ENCODE measurements at places on chromosomes 3 and 15.

DNA sequence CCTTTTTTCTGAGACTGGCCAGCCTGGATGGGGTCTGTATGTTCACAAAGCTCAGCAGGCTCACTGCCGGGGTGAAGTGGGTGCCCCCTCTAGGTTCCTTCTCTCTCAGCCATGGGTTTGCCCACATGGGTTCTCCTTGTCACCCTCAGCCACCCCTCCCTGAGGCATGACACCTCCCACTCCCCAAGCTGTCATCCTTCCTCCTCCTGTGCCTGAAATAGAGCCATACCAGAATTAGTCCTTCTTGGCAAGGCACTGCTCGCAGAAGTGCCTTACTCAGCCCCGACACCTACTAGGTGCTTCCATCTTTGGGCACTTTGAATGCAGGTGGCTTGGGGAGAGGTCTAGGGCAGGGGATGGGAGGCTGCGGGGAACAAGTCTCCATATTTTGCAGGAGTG, 62.9 kb upstream of the SEC13 start:
- no peak for DNase-seq

DNA sequence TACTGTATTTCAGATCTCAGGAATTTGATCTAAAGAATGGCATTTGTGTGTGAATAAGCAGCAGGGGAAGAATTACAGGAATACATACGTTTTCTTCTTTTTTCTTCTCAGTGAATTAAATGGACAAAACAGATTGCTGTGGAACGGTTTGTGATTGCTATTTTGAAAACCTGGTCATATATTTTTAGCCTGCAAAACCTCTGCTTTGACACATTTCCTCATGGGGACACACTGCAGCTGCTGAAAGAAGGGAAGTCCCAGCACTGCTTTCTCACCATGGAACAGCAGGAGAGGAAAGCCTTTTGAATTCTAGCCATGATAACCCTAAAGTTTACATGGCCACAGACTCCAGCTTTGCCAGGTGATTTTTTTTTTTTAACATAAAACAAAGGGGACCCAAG, 315.0 kb downstream of the OXSM start:
- peak; percentile 12 for DNase-seq

DNA sequence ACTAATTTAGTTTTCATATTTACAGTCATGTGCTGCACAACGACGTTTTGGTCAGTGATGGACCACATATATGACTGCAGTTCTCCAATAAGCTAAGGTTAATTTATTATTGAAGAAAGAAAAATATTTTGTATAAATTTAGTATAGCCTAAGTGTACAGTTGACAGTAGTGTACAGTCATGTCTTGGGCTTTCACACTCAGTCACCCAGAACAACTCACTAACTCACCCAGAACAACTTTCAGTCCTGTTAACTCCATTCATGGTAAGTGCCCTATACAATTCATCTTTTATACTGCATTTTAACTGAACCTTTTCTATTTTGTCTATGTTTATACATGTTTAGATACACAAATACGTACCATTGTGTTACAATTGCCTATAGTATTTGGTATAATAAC, 3.8 kb upstream of the GABRR3 start:
- DNase-seq = no peak

DNA sequence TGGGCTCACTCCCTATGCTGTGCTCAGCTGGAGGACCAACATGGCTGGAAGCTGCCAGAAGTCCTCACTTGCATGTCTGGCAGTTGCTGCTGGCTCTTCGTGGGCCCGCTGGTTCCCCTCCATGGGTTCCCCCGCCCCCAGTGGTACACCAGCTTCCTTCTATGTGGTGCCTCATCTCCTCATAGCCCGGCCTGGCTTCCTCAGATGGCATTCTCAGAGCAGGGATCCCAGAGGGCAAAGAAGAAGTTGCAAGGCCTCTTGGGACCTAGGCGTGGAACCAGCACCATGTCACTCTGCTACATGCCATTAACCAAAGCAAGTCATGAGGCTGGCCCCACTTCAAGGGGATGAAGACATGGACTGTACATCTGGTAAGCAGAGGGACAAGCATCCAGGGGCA, 2.9 kb upstream of the CFAP92 start:
- no peak for DNase-seq

- no peak for DNase-seq
Measured at GRCh38 chr3:53216723-53217122, 39.1 kb downstream of the TKT start.

GRCh38 chr3:109806929-109807328, 469.6 kb upstream of the DPPA4 start:
- DNase-seq = no peak

DNA sequence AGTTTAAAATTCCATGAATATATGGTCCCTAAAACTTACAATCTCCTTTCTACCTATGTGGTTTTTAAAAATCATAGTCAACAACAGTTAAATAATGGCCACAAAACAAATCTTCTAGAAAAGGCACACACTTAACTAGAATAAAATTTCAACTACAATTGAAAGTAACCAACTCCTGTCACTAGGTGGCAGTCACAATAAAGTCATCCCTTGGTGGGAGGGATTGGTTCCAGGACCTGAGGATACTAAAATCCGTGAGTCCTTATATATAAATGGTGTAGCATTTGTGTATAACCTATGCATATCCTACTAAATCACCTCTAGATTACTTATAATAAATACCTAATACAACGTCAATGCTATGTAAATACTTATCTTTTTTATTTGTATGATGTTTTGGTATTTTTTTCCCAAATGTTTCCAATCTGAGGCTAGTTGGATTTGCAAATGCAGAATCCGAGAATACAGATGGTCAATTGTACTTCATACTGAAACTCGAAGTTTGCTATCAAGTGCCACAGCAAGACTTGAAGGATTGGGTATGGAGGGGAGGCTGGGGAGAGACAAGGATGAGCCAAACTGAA, 172.6 kb downstream of the FMN1 start:
- no peak for DNase-seq

DNA sequence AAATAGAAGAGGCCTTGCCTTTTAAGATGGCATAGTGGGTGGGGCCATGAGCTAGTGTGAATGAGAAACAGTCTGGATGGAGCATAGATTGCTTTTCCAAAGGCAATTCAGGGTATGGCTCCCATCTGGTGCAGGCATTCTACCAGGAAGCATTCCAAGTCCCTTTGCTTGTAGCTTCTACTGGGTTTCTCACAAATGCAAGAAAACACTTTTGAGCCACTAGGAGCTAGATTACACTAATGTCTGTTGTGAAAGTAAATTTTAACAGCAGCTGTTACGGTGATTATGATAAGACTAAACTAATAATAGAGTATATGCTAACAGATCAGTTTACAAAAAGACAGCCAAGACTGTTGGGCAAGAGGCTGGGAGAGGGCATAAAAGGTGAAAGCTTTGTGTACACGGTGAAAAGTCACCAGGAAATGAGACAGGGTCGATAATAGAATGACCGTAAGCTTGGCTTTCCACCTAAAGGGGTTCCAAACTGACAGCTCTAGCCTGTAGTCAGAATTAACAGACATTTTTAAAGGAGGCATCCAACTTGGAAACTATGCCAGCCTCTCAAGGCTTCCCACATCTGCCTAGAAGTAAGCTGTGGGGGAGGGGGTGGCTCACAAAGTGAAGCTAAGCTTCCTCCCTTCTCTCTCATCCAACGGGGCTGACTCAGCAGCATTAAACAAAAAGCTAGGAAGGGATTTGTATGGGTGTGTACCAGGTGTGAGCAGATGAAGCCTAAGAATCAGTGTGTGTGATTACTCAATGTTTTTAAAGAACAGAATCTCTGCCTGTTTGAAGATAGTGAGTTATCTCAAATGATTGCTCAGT, 61.1 kb upstream of the GPD1L start:
- no peak for DNase-seq

DNA sequence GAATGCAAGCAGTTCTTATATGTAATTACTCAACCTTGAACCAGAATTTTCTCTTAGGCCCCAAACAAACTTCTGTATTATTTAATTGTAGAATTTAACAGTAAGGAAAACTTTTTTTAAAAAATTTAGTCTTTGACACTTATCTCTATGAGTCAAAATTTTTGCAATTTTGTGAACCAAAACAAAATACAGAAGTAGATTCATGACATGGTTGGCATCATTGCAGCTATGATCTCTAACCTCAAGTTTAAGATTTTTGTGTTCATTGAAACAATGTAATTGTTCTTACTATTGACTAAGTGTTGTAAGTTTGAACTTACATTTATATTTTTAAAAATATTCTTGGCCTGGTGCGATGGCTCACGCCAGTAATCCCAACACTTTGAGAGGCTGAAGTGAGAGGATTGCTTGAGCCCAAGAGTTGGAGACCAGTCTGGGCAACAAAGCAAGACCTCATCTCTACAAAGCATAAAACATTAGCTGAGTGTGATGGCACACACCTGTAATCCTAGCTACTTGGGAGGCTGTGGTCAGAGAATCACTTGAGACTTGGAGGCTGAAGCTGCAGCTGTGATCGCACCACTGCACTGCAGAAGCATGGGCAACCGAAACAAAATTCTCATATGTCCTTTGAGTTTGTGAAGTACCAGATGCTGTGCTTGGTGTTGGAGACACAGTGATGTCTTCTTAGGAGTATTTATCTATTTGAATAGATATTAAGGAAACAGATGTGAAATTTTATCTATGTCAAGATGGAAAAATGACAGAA, 39.7 kb downstream of the STT3B start:
- no peak for DNase-seq

DNA sequence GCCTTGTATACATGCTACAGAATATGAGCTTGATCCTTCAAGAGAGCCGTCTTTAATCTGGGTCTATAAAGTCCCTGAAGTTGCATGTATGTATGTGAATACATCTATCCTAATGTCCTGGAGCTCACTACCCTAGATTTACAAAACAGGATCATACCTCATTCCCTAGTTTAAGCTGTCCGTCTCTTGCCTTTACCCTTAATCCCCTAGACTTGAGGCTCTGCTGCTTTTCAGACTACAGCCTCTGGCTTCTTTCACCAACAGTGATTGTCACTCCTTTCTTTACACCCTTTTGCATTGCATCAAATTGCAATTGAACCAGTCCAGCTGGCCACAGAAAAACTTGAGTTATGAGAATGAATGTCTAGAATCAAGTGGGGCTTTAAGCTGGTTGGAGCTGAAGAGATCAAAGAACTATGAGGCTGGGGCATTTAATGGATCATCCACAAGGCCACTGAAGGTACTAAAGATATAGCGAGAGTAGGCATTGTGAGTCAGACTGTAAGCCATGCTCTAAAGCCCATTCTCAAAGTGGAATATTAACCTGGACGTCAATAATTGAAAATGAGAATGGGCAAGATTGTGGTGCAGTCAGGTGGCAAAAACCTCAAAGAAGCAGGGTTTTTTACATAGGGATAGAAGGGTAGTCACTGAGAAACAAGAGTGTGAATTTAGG, 12.3 kb upstream of the PLD1 start:
- DNase-seq = no peak

GRCh38 chr3:31423482-31423881, 109.2 kb upstream of the STT3B start:
- no peak for DNase-seq

DNA sequence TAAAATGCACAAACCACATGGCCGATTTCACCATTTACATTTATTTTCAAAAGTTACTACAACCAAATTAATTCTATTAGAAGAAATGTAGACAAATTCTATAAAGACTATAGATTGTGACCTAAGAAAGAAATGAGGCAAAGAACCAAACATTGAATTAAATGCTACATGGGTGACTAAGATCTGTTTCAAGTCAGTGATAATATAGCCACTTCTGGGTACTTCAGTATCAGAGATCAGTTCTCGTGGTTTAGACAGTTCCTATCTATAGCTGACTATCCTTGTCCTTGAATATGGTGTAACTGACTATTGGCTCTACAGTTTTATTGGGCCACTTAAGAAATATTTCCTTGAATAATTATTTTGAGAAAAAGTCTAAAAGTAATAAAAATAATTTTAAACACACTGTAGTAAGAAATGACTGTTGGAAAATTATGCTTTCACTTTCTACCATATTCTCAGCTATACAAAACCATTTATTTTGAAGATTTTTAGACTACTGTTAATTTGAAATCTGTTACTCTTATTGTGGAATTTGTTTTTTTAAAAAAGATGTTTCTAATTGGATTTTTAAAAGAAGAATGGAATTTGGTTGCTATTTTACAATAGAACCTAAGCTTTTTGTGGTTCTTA, 14.1 kb downstream of the KCNMB3 start:
- no peak for DNase-seq

- no peak for DNase-seq
Measured at GRCh38 chr3:166526881-166527280, 689.7 kb upstream of the BCHE start.

GRCh38 chr3:82067420-82067819, 306.0 kb upstream of the GBE1 start:
- DNase-seq = no peak

GRCh38 chr3:13479332-13479581, 849 bp upstream of the HDAC11 start:
- DNase-seq = no peak

DNA sequence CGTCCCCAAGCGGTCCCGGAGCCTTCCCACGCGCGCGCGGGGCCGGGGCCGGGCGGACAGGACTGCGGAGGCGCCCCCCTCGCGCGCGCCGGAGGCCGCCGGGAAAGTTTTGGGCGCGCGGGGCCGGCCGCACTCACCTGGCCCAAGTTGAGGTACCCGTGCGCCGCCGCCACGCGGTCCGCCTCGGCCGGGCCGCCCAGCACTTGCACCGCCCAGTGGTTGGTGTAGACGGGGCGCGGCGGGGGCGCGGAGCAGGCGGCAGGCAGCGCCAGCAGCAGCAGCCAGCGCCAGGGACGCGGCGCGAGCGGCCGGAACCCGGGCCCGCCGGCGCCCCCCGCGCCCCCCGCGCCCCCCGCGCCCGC, 289 bp downstream of the PCSK6 start:
- DNase-seq = no peak

- DNase-seq = no peak
Measured at GRCh38 chr3:57157545-57157944, 7.6 kb downstream of the IL17RD start.

DNA sequence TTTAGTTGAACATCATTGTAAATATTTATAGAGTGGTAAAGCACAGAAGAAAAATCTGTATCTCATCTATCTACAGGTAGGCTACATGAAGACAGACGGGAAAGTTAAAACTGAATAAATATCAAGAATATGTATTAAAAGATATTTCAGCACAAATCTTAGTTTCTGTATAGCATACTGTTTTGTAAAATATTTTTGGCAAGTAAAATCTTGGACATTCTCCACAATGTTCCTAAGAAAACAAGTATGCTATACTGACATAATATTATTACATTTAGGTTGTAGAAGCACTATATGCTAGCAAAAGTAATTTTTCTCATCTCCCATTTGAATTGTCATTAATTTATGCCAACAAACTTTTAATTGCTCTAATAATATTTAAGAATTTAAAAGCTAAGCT, 326.4 kb upstream of the ARL6 start:
- DNase-seq = no peak

GRCh38 chr3:126865736-126866135, 117.2 kb upstream of the PLXNA1 start:
- no peak for DNase-seq

All from GM12878 (cell line).